Spinal cord (tissue), 10 donors: ENCODE measurements at places on chromosomes 6 and 20. TPM values are rescaled to one million over a fixed set of nuclear protein-coding genes. Genes with fewer than 3 reads are reported as not detected.

Gene DDX43
- polyA plus RNA-seq = 0.65 TPM

Gene HSPA1L
- 6.1 TPM for polyA plus RNA-seq

Gene OR2H2
- 2.7 TPM for polyA plus RNA-seq

Gene TFAP2D
- polyA plus RNA-seq = not detected

Gene MAS1
- polyA plus RNA-seq = 0.03 TPM

Gene SLC22A7
- 2.2 TPM for polyA plus RNA-seq
